Mesothelial cell of epicardium (in vitro differentiated cells): ENCODE measurements at places on chromosomes 2 and 18.

DNA sequence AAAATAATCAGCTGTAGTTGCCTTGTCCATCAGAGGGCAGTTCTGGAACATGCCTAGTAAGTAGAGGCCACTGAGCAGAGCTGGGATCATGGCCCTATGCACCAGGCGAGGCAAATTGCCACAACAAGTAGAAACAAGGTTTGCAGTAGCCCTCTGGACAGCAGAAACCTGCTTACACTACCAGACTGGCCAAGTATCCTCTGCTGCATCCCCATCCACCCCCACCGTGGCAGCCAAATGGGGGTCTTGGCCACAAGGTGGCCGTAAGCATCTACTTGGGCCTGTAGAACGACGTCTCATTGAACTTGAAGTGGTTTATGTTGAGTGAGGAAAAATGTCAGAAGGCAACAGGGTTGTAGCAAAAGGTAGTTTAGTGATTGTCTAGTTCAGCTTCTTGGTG lies 241.2 kb downstream of the ALPK2 start:
- no peak overlapping the region for H3K27ac ChIP-seq
- no peaks in the 10 kb centered on the region for H3K27me3 ChIP-seq
- peaks cover 11% of the 10 kb centered on the region for H3K4me1 ChIP-seq
- H3K4me3 ChIP-seq = no peak overlapping the region

GRCh38 chr2:238239543-238239862 lies 335 bp downstream of the HES6 start:
- DNase-seq = peak; percentile 58
- peaks cover 6% of the 10 kb centered on the region for H3K4me1 ChIP-seq
- no peak overlapping the region for H3K4me3 ChIP-seq
- H3K27me3 ChIP-seq = peaks cover 47% of the 10 kb centered on the region

GRCh38 chr2:188292348-188293239 lies 920 bp downstream of the GULP1 start:
- peaks cover 38% of the 10 kb centered on the region for H3K4me1 ChIP-seq
- peak; percentile 78 for DNase-seq
- peak overlapping the region; percentile 98 for H3K4me3 ChIP-seq

DNA sequence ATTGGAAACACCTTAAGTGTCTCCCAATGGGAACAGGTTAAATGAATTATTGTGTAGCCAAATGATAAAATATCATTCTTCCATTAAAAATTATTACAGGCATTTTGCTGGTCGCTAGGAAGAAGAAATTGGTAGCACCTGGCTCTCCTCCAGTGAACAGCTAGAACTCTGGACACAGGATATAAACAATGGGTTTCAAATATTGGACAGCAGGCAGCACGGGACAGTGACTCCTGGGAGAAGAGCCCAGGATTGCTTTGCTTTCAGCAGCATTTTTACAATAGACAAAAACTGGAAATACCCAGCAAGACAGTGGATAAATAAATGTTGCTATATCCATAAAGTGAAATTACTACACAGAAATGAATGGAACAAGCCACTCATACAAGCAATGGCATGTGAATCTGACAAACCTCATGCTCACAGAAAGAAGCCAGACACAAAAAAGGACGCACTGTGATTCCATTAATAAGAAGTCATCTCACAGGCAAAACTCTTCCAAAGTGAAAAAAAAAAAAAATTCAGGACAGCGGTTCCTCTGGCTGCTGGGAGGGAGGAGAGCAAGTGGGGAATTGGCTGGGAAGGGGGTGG lies 50.5 kb downstream of the LAMA1 start:
- H3K4me3 ChIP-seq = no peak overlapping the region
- H3K4me1 ChIP-seq = peaks cover 64% of the 10 kb centered on the region
- H3K27me3 ChIP-seq = no peaks in the 10 kb centered on the region
- no peak for DNase-seq
- peak overlapping the region; percentile 76 for H3K27ac ChIP-seq

DNA sequence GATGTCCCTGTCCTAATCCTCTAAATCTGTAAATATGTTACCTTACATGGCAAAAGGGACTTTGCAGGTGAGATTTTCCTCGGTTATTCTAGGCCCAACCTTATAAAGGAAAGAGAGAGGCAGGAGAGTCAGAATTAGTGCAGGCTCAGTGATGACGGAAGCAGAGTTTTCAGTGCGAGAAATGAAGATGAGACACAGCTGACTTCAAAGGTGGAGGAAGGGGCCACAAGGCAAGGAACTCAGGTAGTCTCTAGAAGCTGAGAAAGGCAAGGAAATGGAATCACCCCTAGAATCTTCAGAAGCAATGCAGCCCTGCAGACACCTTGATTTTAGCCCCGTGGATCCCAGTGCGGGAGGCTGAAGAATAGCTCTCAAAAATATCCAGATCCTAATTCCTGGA lies 7.2 kb upstream of the LCLAT1 start:
- no peaks in the 10 kb centered on the region for H3K27me3 ChIP-seq
- H3K36me3 ChIP-seq = no peaks in the 10 kb centered on the region
- no peak for DNase-seq
- H3K27ac ChIP-seq = no peak overlapping the region

DNA sequence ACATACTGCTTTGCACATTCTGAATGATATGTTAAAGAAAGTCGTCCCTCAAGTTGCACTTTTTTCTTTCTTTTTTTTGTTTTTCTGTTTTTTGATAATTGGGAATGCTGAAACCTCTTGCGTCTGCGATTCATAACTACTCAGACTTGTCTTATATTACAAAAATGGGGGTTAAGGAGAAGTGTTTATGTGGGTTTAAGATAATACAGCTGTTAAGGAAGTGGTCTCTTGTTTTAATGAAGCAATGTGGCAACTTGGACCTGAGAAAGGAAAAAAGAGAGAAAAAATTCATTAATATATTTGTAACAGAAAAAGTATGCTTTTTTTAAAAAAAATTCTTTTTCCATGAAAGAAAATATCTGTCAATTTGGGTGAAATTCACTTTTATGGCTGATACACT lies 268.5 kb upstream of the CCDC68 start:
- H3K4me3 ChIP-seq = no peak overlapping the region
- no peak for DNase-seq
- H3K27ac ChIP-seq = no peak overlapping the region
- peaks cover 51% of the 10 kb centered on the region for H3K36me3 ChIP-seq
- H3K27me3 ChIP-seq = no peaks in the 10 kb centered on the region

GRCh38 chr2:109139865-109140396 lies 10.9 kb downstream of the SH3RF3 start:
- H3K27ac ChIP-seq = no peak overlapping the region
- no peak overlapping the region for H3K4me3 ChIP-seq
- peaks cover 61% of the 10 kb centered on the region for H3K27me3 ChIP-seq
- DNase-seq = no peak
- H3K36me3 ChIP-seq = no peaks in the 10 kb centered on the region

- no peak overlapping the region for H3K4me3 ChIP-seq
- DNase-seq = no peak
- no peaks in the 10 kb centered on the region for H3K4me1 ChIP-seq
- H3K36me3 ChIP-seq = no peaks in the 10 kb centered on the region
- H3K27ac ChIP-seq = no peak overlapping the region
- no peaks in the 10 kb centered on the region for H3K27me3 ChIP-seq
Observed at GRCh38 chr2:183250472-183250871, 126.2 kb downstream of the NUP35 start.

- H3K4me1 ChIP-seq = peaks cover 46% of the 10 kb centered on the region
- H3K27me3 ChIP-seq = no peaks in the 10 kb centered on the region
- DNase-seq = no peak
- H3K27ac ChIP-seq = no peak overlapping the region
- H3K36me3 ChIP-seq = no peaks in the 10 kb centered on the region
Observed at GRCh38 chr2:201975434-201975833, 58.2 kb upstream of the FZD7 start.

- H3K36me3 ChIP-seq = no peaks in the 10 kb centered on the region
- H3K27me3 ChIP-seq = peaks cover 37% of the 10 kb centered on the region
- no peak overlapping the region for H3K27ac ChIP-seq
- H3K4me1 ChIP-seq = no peaks in the 10 kb centered on the region
Observed at GRCh38 chr2:31170071-31170698, 31.9 kb upstream of the GALNT14 start.

DNA sequence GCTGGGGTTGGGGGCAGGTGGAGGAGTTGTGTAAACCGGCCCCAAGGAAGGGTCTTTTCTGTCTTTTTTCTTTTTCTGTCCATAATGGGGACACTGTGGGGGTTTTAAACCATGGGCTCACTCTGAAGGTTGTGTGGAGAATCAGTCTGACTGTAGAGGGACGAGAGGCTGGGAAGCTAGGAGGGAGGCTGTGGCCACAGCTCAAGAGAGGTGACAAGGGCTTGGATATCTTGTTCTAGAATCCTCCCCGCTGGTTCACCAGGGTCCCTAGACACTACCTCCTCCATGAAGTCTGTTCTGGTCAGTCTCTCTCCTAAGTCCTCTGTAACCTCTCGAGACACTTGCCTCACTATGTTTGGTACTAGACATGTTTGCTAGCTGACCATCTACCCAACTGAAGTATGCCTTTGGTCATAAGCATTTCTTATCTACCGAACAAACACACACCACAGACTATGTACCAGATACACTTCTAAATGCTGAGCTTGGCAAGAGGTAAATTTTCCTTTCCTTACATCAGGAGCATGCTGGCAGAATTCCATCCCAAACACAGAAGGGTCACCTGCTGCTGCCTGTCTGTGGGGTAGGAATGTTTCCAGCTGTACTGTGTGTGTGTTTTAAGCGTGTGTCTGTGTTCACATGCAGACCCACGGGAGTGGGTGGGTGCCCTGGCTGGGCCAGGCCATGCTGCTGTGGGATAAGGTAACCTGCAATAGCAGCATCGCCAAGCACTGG lies 69.6 kb upstream of the MGAT4A start:
- H3K36me3 ChIP-seq = no peaks in the 10 kb centered on the region
- peaks cover 4% of the 10 kb centered on the region for H3K4me1 ChIP-seq
- no peak overlapping the region for H3K27ac ChIP-seq
- peaks cover 3% of the 10 kb centered on the region for H3K27me3 ChIP-seq
- H3K4me3 ChIP-seq = no peak overlapping the region

DNA sequence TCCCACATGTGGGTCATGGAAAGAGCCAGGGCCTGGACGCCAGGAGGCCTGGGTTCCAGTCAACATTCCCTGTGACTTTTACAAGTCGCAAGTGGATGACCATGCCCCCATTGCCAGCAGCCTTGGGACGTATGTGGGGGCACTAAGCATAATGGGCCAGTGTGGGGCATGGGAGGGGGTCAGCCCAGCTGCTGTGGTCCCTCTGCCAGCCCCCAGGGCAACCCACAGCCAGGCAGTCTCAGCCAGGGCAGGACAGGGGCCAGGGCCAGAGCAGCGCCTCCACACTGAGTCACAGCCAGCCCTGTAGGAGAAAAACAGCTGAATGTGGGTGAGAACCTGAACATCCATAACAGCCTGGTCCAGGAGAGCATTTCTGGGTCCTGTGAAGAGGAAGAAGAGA lies 173.2 kb downstream of the GFPT1 start:
- H3K27ac ChIP-seq = no peak overlapping the region
- peaks cover 16% of the 10 kb centered on the region for H3K36me3 ChIP-seq
- DNase-seq = no peak

GRCh38 chr2:176488431-176488830 lies 219.2 kb downstream of the MTX2 start:
- peaks cover 19% of the 10 kb centered on the region for H3K4me1 ChIP-seq
- H3K4me3 ChIP-seq = no peak overlapping the region
- no peak for DNase-seq
- no peaks in the 10 kb centered on the region for H3K36me3 ChIP-seq
- peaks cover 39% of the 10 kb centered on the region for H3K27me3 ChIP-seq
- H3K27ac ChIP-seq = no peak overlapping the region

GRCh38 chr2:46615555-46615954 lies 136.2 kb downstream of the TMEM247 start:
- peaks cover 13% of the 10 kb centered on the region for H3K36me3 ChIP-seq
- H3K27ac ChIP-seq = peak overlapping the region; percentile 78
- peak overlapping the region; percentile 84 for H3K4me3 ChIP-seq
- no peaks in the 10 kb centered on the region for H3K27me3 ChIP-seq

DNA sequence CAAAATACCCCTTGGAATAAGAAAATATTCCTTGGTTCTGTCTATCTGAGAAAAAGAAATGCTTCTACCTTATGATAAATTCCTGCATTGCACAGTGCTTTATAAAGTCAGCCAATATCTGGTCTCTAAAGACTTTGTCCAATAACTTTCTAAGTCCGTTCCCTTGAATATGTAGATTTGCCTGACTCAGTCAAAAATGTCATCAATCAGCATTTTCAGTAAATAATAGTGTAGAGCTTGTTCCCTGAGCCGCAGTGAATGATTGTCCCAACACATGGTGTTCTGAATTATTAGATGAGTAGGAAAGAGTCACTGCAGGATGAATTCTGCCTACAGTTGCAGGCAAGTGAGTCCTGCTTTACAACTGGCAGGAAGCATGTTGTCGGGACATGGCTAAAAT lies 316.8 kb upstream of the RBMS1 start:
- peaks cover 4% of the 10 kb centered on the region for H3K36me3 ChIP-seq
- H3K27me3 ChIP-seq = no peaks in the 10 kb centered on the region
- peaks cover 6% of the 10 kb centered on the region for H3K4me1 ChIP-seq
- H3K27ac ChIP-seq = no peak overlapping the region

- DNase-seq = no peak
- no peaks in the 10 kb centered on the region for H3K36me3 ChIP-seq
- H3K27ac ChIP-seq = peak overlapping the region; percentile 93
- H3K4me1 ChIP-seq = peaks cover 44% of the 10 kb centered on the region
- peaks cover 18% of the 10 kb centered on the region for H3K27me3 ChIP-seq
Observed at GRCh38 chr2:218003281-218003944, 618 bp upstream of the TNS1 start.

GRCh38 chr2:187580462-187581124 lies 26.4 kb upstream of the TFPI start:
- H3K36me3 ChIP-seq = no peaks in the 10 kb centered on the region
- H3K4me3 ChIP-seq = peak overlapping the region; percentile 30
- DNase-seq = no peak
- H3K4me1 ChIP-seq = peaks cover 33% of the 10 kb centered on the region

- peak overlapping the region; percentile 58 for H3K27ac ChIP-seq
- no peak for DNase-seq
- H3K36me3 ChIP-seq = peaks cover 4% of the 10 kb centered on the region
Observed at GRCh38 chr2:159050426-159050825, 82.0 kb downstream of the TANC1 start.

GRCh38 chr2:201960305-201960704 lies 73.3 kb upstream of the FZD7 start:
- H3K27ac ChIP-seq = no peak overlapping the region
- H3K4me1 ChIP-seq = peaks cover 2% of the 10 kb centered on the region
- H3K27me3 ChIP-seq = peaks cover 6% of the 10 kb centered on the region
- no peaks in the 10 kb centered on the region for H3K36me3 ChIP-seq
- no peak for DNase-seq

- H3K27ac ChIP-seq = peak overlapping the region; percentile 99
- peak overlapping the region; percentile 84 for H3K4me3 ChIP-seq
- H3K27me3 ChIP-seq = no peaks in the 10 kb centered on the region
- DNase-seq = no peak
Observed at GRCh38 chr2:84969511-84970209, 1.3 kb upstream of the KCMF1 start.

- no peaks in the 10 kb centered on the region for H3K36me3 ChIP-seq
- H3K4me3 ChIP-seq = no peak overlapping the region
- H3K4me1 ChIP-seq = no peaks in the 10 kb centered on the region
Observed at GRCh38 chr2:88100489-88100858, 27.4 kb downstream of the FABP1 start.

- DNase-seq = no peak
- H3K4me3 ChIP-seq = no peak overlapping the region
- no peaks in the 10 kb centered on the region for H3K27me3 ChIP-seq
- peaks cover 6% of the 10 kb centered on the region for H3K36me3 ChIP-seq
Observed at GRCh38 chr2:57693177-57693576, 353.4 kb upstream of the VRK2 start.

- H3K27me3 ChIP-seq = no peaks in the 10 kb centered on the region
- peaks cover 33% of the 10 kb centered on the region for H3K4me1 ChIP-seq
- H3K27ac ChIP-seq = peak overlapping the region; percentile 32
- DNase-seq = no peak
- no peak overlapping the region for H3K4me3 ChIP-seq
Observed at GRCh38 chr18:3217948-3218647, 1.7 kb downstream of the MYOM1 start.

GRCh38 chr18:34122724-34123334 lies 101.9 kb downstream of the NOL4 start:
- peak overlapping the region; percentile 85 for H3K27ac ChIP-seq
- no peaks in the 10 kb centered on the region for H3K27me3 ChIP-seq
- H3K36me3 ChIP-seq = no peaks in the 10 kb centered on the region
- peaks cover 43% of the 10 kb centered on the region for H3K4me1 ChIP-seq
- H3K4me3 ChIP-seq = no peak overlapping the region
